ELR (cell line): ENCODE measurements at places on chromosomes 12 and 14.

- DNase-seq = no peak
Observed at GRCh38 chr14:95270203-95270602, 49.5 kb downstream of the CLMN start.

- peak; percentile 57 for DNase-seq
Observed at GRCh38 chr14:55354500-55354899, 57.1 kb downstream of the ATG14 start.

DNA sequence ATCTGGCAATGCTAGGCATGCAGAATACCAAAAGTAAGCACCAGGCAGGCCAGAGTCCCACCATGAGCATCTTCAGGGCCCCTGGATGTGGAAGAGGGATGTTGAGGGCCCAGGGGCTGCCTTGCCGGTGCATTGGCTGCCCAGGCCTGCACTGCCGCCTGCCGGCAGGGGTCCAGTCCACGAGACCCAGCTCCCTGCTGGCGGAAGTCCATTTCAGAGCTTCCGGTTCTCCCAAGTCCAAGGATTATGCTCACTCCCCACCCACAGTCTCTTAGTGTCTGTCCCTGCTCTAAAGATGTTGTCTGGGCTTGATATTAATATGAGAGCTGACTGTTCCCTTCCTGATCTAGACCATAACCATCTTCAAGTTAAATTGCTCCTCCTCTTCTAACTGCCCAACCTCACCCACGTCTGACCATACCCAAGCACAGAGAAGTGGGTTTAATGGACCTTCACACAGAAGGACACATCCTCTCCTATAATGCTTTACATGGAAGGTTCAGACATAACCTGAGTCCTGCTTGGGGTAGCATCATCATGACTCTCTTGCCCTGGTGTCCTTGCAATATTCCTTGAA is 117.4 kb downstream of the DAD1 start:
- peak; percentile 38 for DNase-seq

GRCh38 chr12:38328306-38328895 is 11.8 kb downstream of the ALG10B start:
- peak; percentile 55 for DNase-seq

GRCh38 chr12:11839091-11839641 is 189.7 kb downstream of the ETV6 start:
- peak; percentile 65 for DNase-seq

GRCh38 chr12:66959276-66959675 is 280.4 kb upstream of the GRIP1 start:
- no peak for DNase-seq

GRCh38 chr14:101588990-101589389 is 27.7 kb downstream of the DIO3 start:
- DNase-seq = peak; percentile 8

DNA sequence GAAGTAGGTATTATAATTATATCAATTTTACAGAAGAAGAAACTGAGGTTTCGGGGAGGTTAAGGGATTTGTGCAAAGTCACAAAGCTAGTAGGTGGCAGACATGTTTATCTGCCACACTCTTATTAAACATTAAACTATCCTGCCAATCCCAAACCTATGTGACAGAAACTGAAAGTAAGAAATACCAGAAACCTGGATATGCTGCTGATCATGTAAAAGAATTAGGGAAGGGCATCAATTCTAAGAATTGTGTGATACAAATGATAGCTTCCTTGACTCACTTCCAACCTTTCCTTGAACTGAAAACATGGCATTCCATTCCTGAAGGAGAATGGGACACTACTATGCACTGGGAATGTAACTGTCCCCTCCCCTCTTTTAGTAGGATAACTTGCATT is 16.9 kb downstream of the TAOK3 start:
- no peak for DNase-seq

DNA sequence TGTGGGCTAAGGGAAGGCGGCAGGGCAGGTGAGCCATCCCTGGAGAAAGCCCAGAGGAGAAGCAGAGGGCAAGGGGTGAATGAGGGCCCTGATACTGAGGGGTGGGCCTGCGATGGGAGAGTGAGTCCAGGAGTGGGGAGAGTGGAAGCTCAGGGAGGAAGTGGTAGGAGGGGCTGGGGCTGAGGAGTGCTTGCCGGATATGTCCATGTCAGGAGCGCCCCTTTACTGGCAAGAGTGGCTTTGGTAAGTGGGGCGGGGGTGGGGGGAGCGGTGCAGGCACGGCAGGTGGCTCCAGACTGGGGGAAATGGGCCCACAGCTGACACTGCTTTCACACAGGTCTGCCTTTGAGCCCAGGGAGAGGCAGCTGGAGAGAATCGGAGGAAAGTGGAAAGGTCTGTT is 86.4 kb upstream of the GPR68 start:
- no peak for DNase-seq

GRCh38 chr14:91298576-91298975 is 54.1 kb upstream of the GPR68 start:
- DNase-seq = no peak

DNA sequence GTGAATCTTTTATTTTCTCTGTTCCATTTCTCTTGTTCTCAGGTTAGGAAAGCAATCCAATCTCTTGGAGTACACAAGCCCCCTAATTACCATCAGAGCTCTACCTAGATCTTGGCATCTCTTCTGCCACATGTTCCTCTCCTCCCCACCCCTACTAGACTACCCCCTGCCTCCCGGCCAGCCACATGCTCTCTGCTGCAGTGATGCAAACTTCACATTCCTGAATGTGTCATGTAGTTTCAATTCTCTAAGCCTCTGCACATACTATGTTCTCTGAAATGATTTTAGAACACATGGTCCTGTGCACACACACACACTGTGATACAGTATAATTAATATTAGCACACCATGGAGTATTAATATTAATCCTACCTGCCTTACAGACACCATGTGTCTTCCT is 104.6 kb downstream of the EFCAB11 start:
- DNase-seq = peak; percentile 52

DNA sequence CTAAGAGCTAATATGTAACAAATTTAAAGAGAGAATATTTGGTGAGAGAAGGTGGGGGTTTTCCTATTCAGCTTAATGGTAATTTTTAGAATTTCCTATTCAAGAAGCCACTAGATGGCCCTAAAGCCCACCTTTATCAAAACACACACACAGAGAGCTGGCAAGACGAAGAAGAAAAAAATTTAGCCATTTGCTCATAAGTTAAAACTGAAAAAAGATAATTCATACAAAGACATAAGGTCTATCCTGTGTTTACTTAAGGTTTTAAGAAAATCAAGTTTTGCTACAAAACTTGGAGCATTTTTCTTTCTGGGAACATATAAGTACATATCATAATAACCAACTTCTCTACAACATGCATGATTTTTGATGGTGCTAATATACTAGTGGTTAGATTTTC is 46.8 kb upstream of the PCED1B start:
- DNase-seq = peak; percentile 77

- no peak for DNase-seq
Observed at GRCh38 chr12:76964784-76965571, 86.2 kb upstream of the CSRP2 start.

GRCh38 chr12:2562400-2562799 is 232.4 kb upstream of the FKBP4 start:
- no peak for DNase-seq

DNA sequence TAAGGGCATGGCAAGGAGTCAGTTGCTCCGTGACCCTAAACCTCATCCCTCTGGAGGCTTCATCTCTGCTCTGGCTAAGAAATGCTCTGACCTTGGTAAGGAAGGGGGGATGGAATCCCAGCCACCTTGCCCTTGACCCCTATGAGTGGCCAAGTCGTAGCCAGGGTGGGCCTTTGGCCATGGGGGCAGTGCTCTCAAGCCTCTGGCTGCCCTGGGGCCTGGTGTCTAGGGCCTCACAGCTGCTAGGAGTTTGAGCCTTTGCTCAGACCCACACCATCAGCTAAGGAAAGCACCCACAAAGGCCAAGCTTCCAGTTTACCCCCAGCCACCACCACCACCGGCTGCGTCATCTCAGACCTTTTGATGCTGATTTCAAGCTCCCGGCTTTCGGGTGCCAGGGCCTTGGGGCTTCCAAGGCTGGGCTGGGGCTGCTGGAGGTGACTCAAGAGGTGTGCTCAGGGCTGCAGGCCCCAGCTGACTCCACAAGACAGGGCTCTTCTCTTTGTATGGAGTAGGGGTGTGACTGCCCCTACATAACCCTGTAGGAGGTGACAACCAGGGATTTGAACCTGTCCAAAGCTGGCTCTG is 3.7 kb downstream of the ASB2 start:
- DNase-seq = no peak

GRCh38 chr14:31894351-31894750 is 182.8 kb upstream of the ARHGAP5 start:
- DNase-seq = peak; percentile 41

DNA sequence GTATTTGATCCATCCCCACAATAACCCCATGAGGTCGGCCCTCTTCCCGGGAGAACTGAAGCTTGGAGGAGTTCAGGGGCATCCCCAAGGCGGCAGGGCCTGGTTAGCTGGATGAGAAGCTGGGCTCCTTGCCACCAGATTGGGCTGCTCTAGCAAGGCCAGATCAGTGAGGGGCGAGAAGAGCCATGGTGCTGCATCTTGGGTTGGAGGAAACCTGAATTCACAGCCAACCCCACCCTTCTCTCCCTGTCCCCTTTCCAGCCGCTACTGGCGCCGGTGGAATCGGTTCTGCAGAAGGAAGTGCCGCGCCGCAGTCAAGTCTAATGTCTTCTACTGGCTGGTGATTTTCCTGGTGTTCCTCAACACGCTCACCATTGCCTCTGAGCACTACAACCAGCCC is 228.6 kb upstream of the FKBP4 start:
- DNase-seq = no peak

GRCh38 chr12:67747869-67748742 is 99.6 kb downstream of the DYRK2 start:
- DNase-seq = peak; percentile 82

DNA sequence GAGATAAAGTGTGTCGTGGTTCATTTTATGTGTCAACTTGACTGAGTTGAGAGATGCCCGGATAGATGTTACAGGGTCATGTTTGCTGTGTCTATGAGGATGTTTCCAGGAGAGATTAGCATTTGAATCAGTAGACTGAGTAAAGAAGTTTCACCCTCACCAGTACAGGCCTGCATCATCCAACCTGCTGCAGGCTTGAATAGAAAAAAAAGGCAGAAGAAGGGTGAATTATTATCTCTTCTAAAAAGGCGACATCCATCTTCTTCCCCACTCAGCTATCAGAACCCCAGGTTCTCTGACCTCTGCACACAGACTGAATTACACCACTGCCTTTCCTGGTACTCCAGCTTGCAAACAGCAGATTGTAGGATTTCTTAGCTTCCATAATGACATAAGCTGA is 1293.7 kb upstream of the FLRT2 start:
- no peak for DNase-seq
